ENCODE measurements at places on chromosomes 16 and 17.

DNA sequence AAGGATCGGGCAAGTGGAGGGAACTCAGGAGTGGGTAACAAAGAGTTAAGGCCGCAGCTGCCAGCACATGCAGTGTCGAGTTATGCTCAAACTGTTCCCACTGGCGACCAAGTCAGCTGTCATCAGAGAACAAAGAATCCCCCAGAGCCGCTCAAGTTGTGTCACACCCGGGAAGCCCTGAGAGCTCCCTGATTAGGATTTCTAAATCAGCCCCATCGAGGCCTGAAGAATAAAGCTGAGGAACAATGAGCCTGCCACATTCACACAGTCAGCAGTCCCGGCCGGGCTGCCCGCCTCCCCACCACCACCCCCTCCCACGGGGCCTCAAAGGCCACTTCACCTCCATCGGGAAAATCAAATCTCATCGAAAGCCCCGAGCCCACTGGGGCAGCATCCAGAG lies 84.5 kb downstream of the SOX9 start:
- H3K27ac ChIP-seq = no peak overlapping the region
- H3K27me3 ChIP-seq = no peaks in the 10 kb centered on the region
- H3K4me3 ChIP-seq = no peak overlapping the region
- no peak for DNase-seq
- H3K4me1 ChIP-seq = no peaks in the 10 kb centered on the region

- peaks cover 57% of the 10 kb centered on the region for H3K36me3 ChIP-seq
Measured at GRCh38 chr17:37558299-37558698, 50.9 kb downstream of the SYNRG start.

DNA sequence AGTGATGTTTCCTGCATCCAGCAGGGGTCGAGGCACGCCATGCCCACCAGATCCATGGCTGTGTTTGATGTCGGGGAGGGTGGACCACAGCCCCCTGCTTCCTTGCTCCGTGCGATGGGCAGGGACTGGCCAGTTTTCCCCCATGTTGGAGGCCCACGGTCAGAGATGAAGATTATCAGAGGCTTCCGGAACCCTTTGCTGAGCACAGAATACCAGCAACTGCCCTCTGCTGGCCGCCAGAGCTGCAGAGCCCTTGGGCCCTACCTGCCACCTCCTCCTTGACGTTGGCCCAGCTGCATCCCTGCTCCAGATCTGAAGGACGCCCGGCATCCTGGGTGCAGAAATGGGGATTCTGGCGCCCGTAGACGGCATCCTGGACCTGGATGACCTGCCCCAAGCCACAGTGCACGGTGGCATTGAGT lies 23.7 kb upstream of the BCO1 start:
- DNase-seq = no peak
- H3K4me3 ChIP-seq = no peak overlapping the region
- H3K27me3 ChIP-seq = peaks cover 29% of the 10 kb centered on the region
- peaks cover 1% of the 10 kb centered on the region for H3K36me3 ChIP-seq
- H3K27ac ChIP-seq = no peak overlapping the region
- no peaks in the 10 kb centered on the region for H3K4me1 ChIP-seq

- H3K27me3 ChIP-seq = no peaks in the 10 kb centered on the region
- H3K36me3 ChIP-seq = peaks cover 49% of the 10 kb centered on the region
- no peaks in the 10 kb centered on the region for H3K4me1 ChIP-seq
- no peak overlapping the region for H3K27ac ChIP-seq
- no peak for DNase-seq
Measured at GRCh38 chr16:56478281-56479049, 27.1 kb downstream of the OGFOD1 start.

- no peaks in the 10 kb centered on the region for H3K4me1 ChIP-seq
- peak; percentile 31 for DNase-seq
- peaks cover 27% of the 10 kb centered on the region for H3K27me3 ChIP-seq
- H3K27ac ChIP-seq = no peak overlapping the region
Measured at GRCh38 chr16:85369741-85370528, 243.2 kb upstream of the GSE1 start.

GRCh38 chr17:77478281-77478680 lies 337.5 kb downstream of the SEC14L1 start:
- H3K4me1 ChIP-seq = peaks cover 71% of the 10 kb centered on the region
- H3K27me3 ChIP-seq = no peaks in the 10 kb centered on the region
- peak overlapping the region; percentile 49 for H3K27ac ChIP-seq

- H3K4me3 ChIP-seq = no peak overlapping the region
- H3K27ac ChIP-seq = no peak overlapping the region
- peaks cover 1% of the 10 kb centered on the region for H3K36me3 ChIP-seq
Measured at GRCh38 chr16:57898961-57899360, 72.0 kb downstream of the CNGB1 start.

Measured in central memory CD8-positive, alpha-beta T cell (primary cell).